ENCODE measurements at places on chromosomes 2 and 18.

DNA sequence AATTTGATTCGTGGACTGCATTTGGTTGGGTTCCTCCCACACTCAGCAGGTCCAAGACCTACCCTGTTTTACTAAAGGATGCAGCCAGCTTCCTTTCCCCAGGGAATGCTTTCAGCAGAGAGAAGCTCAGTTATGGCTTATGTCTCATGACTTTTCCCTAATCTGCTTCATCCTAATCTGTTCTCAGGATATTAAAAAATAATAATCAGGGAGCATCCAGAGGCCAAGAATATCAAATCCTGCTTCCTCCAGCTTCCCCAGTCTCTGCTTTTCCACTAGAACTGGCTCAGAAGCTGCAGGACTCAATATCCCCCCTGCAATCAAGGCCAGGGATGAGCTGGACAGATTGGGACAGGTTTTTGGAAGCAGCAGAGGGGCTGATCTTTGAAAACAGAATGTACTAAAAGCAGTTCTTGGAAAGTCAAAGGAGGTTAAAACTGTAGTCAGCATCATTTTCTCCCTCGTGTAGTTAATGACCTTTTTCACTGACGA is 326.9 kb upstream of the TNP1 start:
- no peak for DNase-seq

DNA sequence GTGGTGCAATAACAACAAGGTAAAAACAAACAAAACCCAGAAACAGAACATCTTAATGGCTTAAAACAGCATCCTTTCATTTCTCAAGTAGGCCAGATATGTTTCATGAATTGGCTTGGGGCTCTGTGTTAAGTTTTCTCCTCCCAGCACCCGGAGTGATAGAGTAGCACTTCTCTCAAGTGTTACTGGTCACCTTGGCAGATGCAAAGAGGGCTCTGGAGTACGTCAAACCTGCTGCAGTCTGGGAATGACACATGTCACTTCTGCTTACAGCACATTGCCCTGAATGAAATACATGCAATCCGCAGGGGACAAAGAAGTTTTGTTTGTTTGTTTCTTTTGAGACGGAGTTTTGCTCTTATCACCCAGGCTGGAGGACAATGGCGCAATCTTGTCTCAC is 639.3 kb downstream of the CNTNAP5 start:
- no peak for DNase-seq

- no peak for DNase-seq
Observed at GRCh38 chr18:32251466-32251865, 61.6 kb downstream of the MEP1B start.

- DNase-seq = no peak
Observed at GRCh38 chr18:44705075-44705675, 24.5 kb downstream of the SETBP1 start.

GRCh38 chr2:38336621-38337020 is 40.5 kb downstream of the ATL2 start:
- DNase-seq = no peak

GRCh38 chr2:8307606-8308180 is 374.2 kb upstream of the ID2 start:
- no peak for DNase-seq

DNA sequence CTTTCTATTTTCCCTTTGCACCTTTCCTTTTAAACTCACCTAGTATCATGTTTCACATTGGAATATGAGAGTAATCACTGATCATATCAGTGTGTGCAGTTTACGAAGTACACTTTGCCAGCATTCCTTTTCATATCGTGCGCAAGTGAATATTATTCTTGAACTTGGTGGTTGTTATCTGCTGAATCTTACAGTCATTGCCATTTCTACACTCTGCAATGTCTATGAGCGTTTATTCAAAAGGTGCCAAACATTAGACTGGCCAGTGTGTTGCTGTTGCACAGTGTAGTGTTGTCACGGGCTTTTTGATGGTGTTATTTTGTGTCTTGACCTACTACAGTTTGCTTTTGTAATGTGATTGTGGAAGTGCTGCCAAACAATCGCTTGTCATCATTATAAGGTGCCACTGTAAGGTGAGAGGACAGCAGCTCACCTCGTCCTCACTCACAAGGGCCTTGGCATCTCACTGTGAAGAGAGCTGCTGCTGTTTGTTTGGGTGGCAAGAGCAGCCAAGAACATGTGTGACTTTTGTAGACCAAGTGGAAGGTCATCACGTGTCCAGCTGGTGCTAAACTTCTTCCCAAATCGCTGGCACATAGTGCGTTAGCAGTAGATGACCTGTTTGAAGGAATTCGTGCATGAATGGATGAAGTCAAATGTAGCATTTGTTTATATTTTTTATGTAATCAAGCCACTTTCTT is 113.3 kb downstream of the MYO1B start:
- no peak for DNase-seq

- DNase-seq = no peak
Observed at GRCh38 chr2:144825331-144826020, 305.6 kb upstream of the ZEB2 start.

- DNase-seq = no peak
Observed at GRCh38 chr2:204135752-204136151, 199.2 kb downstream of the ICOS start.

GRCh38 chr2:76748581-76749296 is 773.4 kb downstream of the LRRTM4 start:
- no peak for DNase-seq

- no peak for DNase-seq
Observed at GRCh38 chr2:233384811-233385488, 30.7 kb downstream of the DGKD start.

GRCh38 chr2:86487062-86487461 is 45.9 kb downstream of the KDM3A start:
- DNase-seq = no peak

DNA sequence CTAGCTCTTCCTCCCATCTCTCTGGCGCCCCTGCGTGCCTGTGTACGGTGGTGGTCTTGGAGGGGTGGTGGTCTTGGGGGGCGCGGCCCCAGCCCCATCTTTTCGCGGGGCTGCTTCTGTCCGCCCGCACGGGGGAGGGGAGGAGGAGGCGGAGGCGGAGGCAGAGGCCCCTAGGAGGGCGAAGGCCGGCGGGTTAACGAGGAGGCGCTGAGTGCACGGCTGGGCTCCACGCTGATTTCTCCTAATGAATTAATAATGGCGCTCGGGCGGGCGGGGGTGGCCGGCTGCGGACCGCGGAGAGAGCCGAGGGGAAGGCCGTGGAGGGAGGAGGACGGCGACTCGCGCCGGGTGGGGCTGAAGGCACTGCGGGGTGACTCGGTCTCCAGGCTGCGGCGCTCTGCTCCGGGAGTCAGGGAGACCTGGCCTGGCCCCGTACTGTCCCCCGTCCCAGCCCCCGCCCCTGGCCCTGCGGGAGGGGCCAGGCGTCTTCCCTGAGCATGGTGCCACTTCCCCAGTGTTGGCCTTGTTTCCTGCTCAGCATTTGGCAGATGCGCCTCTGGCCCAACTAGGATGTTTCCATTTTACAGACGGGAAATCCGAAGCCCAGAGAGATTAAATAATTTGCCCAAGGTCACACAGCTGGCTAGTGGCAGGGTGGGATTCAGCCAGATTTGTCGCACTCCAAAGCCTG is 6.0 kb downstream of the GAREM2 start:
- no peak for DNase-seq

DNA sequence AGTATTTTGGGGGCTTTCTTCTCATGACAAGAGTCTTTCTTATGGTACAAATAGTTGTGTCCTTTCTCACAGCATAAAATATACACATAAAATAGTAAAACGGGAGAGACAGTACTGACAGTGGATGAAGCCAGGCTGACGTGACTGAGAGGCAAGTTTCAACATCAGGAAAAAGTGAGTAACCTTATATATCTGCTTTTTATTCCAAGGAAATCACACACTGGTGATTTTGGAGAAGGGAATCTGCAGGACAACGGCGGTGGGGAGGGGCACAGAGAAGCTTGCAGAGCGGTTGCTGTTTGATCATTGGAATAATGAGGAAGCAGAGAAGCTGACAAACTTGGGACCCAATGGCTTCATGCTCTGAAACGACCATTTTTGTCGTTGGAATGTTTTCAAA is 130.6 kb upstream of the ZNF236 start:
- no peak for DNase-seq

GRCh38 chr2:237258116-237258515 is 155.8 kb downstream of the COL6A3 start:
- no peak for DNase-seq

DNA sequence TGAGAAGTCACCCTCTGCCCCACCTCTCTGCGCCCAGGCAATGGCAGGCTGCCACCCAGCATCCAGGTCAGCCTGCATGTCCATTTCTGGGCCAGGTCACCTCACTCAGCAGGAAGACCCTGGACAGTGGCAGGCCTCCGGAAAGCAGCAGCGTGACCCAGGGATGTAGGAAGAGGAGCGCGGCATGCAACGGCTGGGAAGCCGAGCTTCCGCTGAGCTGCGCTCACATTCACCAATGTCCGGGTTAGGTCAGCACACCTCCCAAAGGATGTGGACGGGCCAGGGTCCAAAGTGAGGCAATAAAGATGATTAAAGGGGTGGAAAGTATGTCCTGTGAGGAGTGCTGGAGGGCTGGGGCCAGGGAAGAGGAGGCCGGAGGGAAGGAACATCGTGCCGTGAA is 174.5 kb downstream of the CTIF start:
- no peak for DNase-seq

GRCh38 chr2:151729415-151729811 is 4.9 kb downstream of the NEB start:
- DNase-seq = no peak

DNA sequence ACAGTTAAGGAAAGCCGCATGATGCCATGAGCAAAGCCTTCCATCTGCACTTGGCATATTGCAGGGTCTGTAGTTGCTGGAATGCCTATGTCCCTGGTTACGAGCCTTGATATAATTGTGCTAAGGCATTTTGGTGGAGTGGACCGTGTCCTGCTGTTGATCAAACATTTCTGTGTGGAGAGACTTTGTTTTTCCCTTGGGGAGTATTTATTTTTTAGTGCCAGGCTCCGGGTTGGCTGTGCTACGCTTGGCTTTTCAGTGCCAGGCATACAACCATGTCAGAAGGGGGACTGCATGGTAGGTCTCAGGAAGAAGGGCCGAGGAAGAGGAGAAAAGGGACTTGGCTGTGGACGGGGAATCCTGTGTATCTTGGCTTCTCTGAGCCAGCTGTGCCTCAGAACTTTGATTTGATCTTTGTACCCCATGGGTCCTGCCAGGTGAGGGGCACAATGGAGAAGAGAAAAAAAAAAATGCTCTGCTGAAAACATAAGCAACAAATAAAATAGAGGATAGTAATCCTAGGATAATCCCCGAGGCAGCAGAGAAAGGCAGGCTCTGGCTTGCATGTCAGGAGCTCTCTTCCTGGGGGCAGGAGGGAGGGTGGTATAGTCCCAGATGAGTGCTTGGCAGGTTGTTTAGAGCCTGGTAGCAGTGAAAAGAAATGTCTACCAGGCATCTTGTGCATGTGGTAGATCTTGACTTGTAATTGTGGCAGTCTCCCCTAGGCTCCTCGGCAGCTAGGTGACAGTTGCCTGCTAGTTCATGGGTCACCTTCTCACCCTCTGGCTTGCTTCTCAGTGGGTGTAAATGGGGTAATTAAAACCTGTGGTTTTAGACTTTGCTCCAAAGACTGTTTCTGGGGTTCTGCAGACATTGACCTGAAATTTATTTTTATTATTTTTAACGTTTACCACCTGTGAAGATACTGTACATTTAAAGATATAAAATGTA is 233.0 kb downstream of the NEDD4L start:
- no peak for DNase-seq

- DNase-seq = no peak
Observed at GRCh38 chr2:86025229-86025820, 80.4 kb downstream of the POLR1A start.

- DNase-seq = no peak
Observed at GRCh38 chr2:161228511-161229240, 68.4 kb downstream of the TANK start.

GRCh38 chr2:10486601-10487079 is 38.5 kb upstream of the ODC1 start:
- no peak for DNase-seq

DNA sequence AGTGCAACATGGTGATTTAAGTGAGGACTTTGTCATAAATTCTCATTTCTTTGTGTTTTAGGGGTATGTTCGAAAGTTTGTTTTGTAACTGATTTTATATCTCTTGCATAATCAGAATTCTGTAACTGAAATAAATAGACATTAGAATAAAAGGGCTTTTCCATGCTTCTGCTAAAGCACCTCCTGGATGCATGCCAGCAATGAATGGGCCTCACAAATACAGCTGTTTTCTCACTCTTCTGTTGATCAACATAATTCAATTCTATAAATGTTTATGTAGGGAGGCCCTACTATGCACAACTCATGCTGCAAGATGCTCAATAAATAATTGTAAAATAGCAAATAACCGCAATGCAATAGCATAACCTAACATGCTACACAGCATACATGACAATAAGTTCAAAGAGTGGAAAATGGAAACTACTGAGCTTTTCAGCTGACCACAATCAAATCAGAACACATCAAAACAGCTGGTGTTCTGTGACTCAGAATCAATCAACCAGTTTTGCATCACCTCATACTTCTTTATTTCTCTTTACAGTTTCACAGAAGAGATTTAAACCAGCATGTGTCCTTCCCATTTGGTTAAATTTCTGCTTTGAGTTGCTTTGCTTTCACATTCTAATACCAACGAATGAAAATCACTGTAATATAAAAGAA is 11.0 kb downstream of the CDH7 start:
- no peak for DNase-seq

- DNase-seq = no peak
Observed at GRCh38 chr2:2879781-2880180, 497.8 kb downstream of the EIPR1 start.

GRCh38 chr2:229971298-229971790 is 49.0 kb downstream of the FBXO36 start:
- DNase-seq = no peak

- DNase-seq = no peak
Observed at GRCh38 chr18:36649205-36649604, 179.6 kb downstream of the TPGS2 start.

DNA sequence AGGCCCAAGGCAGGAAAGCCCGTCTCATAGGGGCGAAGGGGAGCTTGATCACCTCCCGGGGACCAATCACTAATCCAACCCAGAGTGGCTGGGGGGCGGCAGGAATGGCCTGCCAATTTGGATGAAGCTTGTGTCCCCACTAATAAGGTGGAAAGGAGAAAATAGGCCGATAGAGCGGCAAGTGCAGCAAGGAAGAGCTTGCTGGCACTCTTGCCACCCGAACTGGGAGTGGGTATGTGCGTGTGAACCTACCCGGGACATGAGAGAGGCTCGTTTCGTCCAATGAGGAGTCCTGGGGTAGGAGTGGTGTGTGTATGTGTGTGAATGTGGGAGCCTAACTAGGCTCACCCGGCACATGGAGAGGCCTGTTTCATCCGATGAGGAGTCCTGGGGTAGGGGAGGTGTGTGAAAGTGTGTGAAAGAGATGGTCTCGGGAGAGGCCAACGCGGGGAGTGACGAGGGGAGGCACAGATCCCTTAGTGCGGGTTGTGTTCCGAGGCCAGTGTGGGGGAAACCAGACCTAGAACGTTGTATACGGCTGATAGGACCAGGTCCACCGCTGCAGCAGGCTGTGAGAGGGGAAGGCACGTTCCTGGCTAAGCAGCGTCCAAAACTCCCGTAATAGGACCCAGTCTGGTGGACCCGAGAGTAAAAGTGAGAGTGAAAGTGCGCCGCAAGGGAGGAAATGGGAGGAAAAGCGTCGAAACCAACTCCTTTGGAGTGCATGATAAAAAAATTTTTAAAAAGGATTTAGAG is 47.1 kb upstream of the SELENOI start:
- DNase-seq = peak; percentile 21

All from smooth muscle cell of the brain vasculature (primary cell).